ENCODE measurements at places on chromosomes 16 and 17.

DNA sequence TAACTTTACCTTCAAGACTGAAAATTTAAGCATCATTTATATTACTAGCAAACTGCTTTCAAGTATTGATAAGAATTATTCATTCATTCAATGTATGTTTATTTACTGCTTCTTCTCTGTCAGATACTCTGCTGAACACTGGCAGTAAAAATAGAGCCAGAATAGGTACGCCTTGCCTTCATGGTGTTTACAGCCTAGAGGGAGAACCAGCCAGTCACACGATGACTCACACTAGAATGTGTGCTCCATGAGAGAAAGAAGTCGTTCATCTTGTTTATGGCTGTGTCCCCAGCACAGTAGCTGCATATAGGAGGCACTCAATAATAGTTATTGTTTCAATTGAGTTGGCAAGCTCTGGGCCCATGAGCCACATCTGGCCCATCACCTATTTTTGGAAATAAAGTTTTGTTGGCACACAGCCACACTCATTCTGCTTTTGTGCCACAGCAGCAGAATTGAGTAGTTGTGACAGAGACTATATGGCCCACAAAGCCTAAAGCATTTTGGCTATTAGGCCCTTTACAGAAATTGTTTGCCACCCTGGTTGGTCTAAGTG, 84.2 kb downstream of the TMC6 start:
- no peak overlapping the region for H3K27ac ChIP-seq
- H3K4me1 ChIP-seq, result peaks cover 22% of the 10 kb centered on the region
- DNase-seq, result no peak
- no peaks in the 10 kb centered on the region for H3K27me3 ChIP-seq
- peaks cover 7% of the 10 kb centered on the region for H3K36me3 ChIP-seq
- no peak overlapping the region for H3K4me3 ChIP-seq

- H3K36me3 ChIP-seq, result peaks cover 14% of the 10 kb centered on the region
- no peaks in the 10 kb centered on the region for H3K27me3 ChIP-seq
These were observed 72.1 kb upstream of the GNG13 start for GRCh38 chr16:872436-873242.

DNA sequence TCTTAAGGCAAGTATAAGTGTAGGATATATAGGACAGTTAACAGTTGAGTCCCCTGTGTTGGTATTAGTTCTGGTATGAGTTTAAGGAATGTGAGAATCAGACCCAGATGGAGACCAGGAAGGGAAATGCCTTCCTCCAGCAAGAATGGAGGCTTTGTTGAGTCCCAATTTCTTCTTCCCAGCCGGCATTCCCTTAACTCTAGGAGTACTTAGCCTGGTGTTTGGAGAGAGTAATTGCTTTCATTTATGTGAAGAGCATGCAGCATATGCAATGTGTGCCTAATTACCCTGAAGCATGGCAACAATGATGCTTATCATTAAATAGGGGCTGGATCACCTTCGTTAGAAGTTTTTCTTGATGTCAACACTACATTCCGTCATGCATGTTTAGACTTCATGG, 225.9 kb upstream of the XYLT1 start:
- no peak overlapping the region for H3K4me3 ChIP-seq
- no peaks in the 10 kb centered on the region for H3K4me1 ChIP-seq
- no peaks in the 10 kb centered on the region for H3K27me3 ChIP-seq
- no peak for DNase-seq
- no peaks in the 10 kb centered on the region for H3K36me3 ChIP-seq

DNA sequence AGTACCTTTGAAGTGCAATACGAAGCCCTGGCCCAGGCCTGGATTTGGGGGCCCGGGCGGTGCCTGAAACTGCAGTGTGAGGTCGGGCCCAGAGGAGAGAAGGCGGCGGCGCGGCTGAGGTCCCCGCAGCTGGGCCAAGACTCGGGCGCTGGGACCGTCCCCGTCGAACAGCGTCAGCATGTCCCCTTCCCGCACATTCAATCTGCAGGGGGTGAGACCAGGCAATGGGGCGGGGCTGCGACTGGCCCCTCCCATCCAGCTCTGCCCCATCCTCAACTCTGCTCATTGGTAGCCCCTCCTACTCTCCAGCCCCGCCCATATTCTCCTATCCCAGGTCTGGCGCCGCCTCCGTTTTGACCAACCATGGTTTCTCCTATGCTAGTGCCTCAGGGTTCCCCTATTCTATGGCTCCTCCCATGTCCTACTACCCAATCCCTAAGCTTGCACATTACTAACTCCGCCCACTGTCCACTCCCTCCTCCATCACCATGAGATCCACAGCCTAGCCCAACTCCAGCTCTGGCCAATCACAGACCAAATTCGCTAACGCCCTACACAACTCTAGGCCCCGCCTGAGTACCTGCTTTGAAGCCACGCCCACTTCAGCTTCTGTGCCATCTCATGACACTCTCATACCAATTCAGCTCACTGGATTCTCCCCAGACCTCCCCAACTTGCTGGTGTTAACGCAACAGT, 14.4 kb upstream of the CDIPT start:
- H3K27ac ChIP-seq, result no peak overlapping the region
- no peak for DNase-seq
- H3K4me3 ChIP-seq, result no peak overlapping the region
- no peaks in the 10 kb centered on the region for H3K4me1 ChIP-seq
- H3K27me3 ChIP-seq, result peaks cover 18% of the 10 kb centered on the region

GRCh38 chr16:88534638-88535190, 35.5 kb upstream of the ZC3H18 start:
- no peak for DNase-seq
- peak overlapping the region; percentile 80 for H3K4me3 ChIP-seq
- H3K27ac ChIP-seq, result no peak overlapping the region
- no peaks in the 10 kb centered on the region for H3K36me3 ChIP-seq

DNA sequence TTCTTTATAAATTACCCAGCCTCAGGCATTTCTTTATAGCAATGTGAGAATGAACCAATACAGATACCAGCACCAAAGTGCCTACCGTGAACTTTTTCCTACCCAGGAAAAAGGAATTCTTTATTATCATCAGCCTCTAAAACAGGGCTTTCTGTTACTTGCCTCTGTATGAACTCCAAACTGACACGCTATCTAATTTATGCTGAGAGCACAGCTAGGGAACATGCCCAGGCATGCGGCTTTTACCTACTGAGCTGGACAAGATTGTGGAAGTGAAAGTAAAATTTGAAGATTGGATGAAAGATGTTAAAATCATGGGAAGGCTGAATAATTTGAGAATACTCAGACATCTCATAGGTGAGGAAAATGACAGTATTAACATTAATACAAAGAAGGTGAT, 24.4 kb upstream of the ADCY9 start:
- H3K4me3 ChIP-seq, result no peak overlapping the region
- no peaks in the 10 kb centered on the region for H3K27me3 ChIP-seq
- no peak for DNase-seq
- H3K36me3 ChIP-seq, result no peaks in the 10 kb centered on the region
- H3K27ac ChIP-seq, result no peak overlapping the region

GRCh38 chr16:676913-677312, 1.4 kb downstream of the RHBDL1 start:
- no peak overlapping the region for H3K4me3 ChIP-seq
- peaks cover 20% of the 10 kb centered on the region for H3K4me1 ChIP-seq
- H3K27me3 ChIP-seq, result no peaks in the 10 kb centered on the region
- no peak overlapping the region for H3K27ac ChIP-seq
- no peak for DNase-seq

GRCh38 chr16:79400462-79401149, 199.9 kb downstream of the MAF start:
- no peak overlapping the region for H3K4me3 ChIP-seq
- DNase-seq, result no peak
- no peaks in the 10 kb centered on the region for H3K4me1 ChIP-seq
- no peaks in the 10 kb centered on the region for H3K36me3 ChIP-seq
- H3K27ac ChIP-seq, result no peak overlapping the region

DNA sequence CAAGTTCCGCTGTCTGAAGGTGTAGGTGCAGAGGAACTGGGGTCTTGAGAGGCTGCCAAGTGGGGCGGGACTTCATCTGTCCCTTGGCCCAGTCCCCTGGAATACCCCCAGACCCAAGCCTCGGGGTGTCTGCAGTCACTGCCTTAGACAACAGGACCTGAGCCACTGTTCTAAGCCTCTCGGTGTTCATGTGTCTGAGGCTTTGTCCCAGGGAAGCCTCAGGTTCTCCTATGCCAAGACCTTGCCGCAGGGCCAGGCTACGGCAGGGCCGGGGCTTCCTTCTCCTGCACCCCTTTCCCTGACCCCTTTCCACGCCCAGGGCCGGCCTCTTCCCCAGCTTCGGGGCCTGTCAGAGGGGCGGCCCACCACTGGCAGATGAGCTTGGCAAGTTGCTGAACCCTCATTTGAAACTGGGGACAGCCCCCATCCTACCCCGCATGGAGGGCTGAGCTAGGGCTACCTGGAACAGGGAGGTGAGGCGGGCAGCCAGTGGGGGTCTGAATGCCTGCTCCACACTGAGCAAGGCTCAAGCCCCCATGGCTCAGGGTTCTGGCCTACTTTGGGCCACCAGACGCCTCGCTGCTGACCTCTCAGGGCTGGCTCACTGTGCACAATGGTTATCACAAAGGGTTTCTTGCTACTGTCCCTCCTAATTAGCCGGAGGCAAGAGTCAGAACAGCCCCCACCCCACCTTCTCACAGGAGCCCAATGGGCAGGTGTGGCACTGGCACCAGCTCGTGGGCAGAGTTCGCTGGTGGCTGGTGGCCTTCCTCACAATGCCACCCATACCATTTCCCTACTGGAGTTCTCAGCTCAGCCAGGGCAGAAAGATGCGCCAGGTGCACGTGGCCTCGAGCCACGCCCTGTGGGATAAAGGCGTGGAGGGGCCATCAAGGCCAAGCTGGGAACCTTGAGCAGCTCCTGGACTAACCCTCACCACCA, 7.1 kb downstream of the LITAFD start:
- H3K27me3 ChIP-seq, result no peaks in the 10 kb centered on the region
- peaks cover 43% of the 10 kb centered on the region for H3K36me3 ChIP-seq
- peaks cover 7% of the 10 kb centered on the region for H3K4me1 ChIP-seq
- no peak overlapping the region for H3K27ac ChIP-seq
- no peak for DNase-seq

DNA sequence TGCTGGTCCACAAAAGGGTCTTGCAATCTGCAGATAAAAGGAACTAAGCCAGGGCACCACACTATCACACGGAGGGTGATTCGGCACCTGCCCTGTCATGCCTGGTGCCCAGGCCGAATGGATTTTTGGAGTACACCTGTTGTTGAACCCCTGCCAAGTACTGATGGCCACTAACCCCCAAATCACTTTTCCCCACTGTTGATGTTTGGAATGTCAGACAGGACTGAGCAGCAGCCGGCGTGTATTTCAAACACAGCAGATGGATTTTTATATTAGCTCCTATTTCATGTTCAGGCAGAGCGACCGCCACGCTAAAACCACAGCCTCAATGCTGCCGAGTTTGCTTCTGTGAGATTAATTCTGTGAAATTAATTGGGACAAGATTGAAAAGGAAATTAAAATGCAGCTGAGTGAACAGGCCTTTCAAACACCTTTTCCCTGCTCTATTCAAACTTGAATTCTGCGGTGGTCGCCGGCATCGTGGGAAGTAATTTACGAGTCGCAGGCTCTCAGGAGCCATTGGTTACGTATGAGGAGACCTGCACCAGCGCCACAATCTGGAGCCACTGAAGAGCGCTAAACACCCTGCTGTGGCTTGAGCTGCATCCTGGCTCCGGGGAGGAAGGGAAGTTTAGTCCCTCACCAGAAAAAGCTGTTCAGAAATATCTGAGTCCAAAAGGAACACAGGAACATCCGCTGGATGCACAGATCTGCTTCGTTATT, 48.5 kb downstream of the SNX11 start:
- no peaks in the 10 kb centered on the region for H3K4me1 ChIP-seq
- DNase-seq, result no peak
- no peaks in the 10 kb centered on the region for H3K36me3 ChIP-seq
- no peak overlapping the region for H3K27ac ChIP-seq
- H3K4me3 ChIP-seq, result no peak overlapping the region

DNA sequence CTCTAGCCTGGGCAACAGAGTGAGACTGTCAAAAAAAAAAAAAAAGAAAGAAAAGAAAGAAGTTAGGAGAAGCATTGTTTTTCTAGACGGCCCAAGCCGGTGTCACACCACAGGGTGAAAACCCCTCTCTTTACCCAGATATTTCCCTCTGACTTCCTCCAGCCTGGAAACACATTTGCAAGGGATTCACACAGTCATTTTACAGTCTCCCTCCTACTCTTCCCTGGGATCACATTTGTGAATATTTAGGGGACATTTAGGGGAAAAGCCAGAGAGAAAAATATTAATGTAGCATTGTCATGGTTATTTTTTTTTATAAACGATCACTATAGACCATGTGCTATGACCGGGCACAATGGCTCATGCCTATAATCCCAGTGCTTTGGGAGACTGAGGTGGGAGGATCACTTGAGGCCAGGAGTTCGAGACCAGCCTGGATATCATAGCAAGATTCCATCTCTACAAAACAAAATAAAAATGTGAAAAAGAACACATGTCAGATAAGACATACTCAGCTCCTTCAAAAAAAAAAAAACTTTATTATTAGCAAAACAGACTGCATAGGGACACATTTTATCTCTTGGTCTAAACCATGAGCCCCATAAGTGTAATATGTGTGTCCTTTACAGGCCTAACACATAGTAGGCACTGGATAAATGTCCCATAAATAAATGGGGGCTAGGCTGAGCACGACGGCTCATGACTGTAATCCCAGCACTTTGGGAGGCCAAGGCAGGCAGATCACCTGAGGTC, 10.9 kb upstream of the SDR42E2 start:
- no peak overlapping the region for H3K4me3 ChIP-seq
- no peak overlapping the region for H3K27ac ChIP-seq
- no peaks in the 10 kb centered on the region for H3K4me1 ChIP-seq
- H3K27me3 ChIP-seq, result no peaks in the 10 kb centered on the region
- H3K36me3 ChIP-seq, result no peaks in the 10 kb centered on the region

DNA sequence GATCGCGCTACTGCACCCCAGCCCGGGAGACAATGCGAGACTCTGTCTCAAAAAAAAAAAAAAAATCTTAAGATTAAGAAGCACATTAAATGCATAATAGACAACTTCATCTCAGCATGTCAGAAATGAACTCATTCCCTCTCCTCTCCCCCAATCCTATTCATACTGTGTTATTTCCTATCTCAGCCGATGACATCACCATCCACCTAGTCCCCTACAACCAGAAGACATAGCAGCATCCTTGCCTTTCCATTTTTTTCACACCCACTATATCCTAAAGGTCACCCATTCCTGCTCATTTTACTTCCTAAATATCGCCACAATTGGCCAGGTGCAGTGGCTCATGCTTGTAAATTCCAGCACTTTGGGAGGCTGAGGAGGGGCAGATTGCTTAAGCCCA, 81.3 kb downstream of the RPGRIP1L start:
- H3K36me3 ChIP-seq, result no peaks in the 10 kb centered on the region
- DNase-seq, result no peak
- no peaks in the 10 kb centered on the region for H3K27me3 ChIP-seq
- no peaks in the 10 kb centered on the region for H3K4me1 ChIP-seq

GRCh38 chr17:48747445-48748363, 19.2 kb upstream of the HOXB13 start:
- H3K4me1 ChIP-seq, result no peaks in the 10 kb centered on the region
- DNase-seq, result no peak
- no peak overlapping the region for H3K27ac ChIP-seq
- peaks cover 54% of the 10 kb centered on the region for H3K27me3 ChIP-seq
- no peak overlapping the region for H3K4me3 ChIP-seq
- H3K36me3 ChIP-seq, result no peaks in the 10 kb centered on the region

GRCh38 chr17:49082231-49082630, 50.3 kb upstream of the B4GALNT2 start:
- no peak overlapping the region for H3K27ac ChIP-seq
- no peak for DNase-seq
- no peaks in the 10 kb centered on the region for H3K36me3 ChIP-seq
- H3K27me3 ChIP-seq, result no peaks in the 10 kb centered on the region
- no peaks in the 10 kb centered on the region for H3K4me1 ChIP-seq
- H3K4me3 ChIP-seq, result no peak overlapping the region

All from ascending aorta (tissue), 2 donors.